ENCODE measurements at places on chromosomes 4 and X.

- no peak for DNase-seq
Observed at GRCh38 chrX:129846716-129847115, 3.0 kb upstream of the ZDHHC9 start.

DNA sequence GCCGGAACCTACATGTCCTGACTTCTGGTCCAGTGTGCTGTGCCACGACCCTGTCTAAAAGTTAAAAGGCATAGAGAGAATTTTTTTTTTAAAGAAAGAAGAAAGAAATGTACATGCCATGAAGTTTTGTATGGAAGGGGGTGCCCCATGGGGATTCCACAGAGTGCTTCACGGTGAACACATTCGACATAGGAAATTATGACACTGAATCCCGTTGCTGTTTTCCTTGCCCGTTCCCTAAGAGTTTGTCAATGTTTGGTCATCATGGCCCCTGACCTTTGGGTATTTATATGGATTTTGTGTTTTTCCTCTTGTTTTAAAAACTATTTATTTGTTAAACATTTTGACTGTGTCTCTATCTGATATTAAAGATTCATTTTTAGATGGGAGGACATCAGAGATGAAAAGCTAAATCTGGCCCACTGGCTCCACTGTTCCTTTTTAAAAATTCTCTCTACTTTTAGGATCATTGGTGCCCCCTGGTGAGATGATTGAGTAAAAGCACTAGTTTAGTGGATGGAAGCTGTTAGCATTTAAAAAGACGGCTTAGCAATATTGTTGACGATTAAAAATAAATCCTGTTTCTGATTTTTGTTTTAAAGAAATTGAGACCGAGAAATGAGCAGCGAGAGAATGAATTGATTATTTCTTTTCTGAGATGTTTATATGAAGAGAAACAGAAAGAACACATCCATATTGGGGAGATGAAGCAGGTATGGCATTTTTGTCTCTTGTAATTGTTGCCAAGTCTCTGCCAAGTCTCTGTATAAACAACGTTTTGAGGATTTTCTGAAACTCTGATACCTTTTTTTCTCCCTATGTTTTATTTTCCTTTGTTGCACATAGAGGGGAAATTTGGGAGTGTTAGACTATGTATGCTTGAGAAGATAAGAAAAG is 75.0 kb downstream of the PTTG2 start:
- DNase-seq, result peak; percentile 23

GRCh38 chr4:150310159-150310895 is 232.1 kb downstream of the DCLK2 start:
- no peak for DNase-seq

- no peak for DNase-seq
Observed at GRCh38 chr4:82500435-82501153, 61.2 kb downstream of the TMEM150C start.

GRCh38 chr4:145618210-145618931 is 814 bp upstream of the MMAA start:
- peak; percentile 3 for DNase-seq

DNA sequence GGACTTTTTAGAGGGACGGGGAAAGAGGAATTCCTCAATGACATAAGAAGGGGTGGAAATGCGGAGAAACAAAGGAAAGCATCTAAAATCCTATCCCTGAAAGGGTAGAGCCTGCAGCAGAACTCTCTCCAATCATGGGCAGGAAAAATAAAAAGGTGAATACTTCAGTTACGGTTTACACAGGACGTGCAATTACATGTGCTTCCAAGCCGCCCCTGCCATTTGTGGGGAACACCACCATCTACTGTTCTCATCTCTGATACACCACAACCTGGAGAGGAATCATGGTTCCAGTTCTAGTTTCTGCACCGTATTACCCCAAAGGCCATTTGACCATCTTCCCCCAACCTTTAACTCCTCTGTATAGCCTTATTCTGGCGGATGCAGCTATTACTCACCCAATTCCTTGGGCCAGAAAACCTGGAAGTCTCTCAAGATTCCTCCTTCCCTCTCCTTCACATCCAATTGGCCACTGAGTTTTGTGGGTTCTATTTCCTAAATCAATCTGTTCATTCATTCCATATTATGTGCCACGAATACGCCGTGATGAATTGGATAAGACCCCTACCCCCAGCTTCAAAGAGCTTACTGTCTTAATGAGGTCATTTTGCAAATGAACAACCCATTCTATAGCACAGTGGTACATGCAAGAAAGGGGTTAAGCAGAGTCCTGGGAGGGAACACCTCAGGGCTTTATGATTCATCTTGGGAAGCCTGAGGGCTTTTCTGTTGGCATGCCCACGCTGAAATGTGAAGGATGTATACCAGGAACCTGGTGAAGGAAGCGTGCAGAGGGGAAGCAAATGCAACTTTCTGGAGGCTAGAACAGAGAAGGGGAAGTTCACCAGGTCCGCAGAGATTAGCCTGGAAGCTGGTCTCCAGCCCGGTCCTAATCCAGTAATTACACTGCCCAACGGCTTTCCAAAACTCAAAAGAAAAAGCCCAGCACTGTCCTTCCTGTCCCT is 1.4 kb upstream of the MSL3 start:
- no peak for DNase-seq

DNA sequence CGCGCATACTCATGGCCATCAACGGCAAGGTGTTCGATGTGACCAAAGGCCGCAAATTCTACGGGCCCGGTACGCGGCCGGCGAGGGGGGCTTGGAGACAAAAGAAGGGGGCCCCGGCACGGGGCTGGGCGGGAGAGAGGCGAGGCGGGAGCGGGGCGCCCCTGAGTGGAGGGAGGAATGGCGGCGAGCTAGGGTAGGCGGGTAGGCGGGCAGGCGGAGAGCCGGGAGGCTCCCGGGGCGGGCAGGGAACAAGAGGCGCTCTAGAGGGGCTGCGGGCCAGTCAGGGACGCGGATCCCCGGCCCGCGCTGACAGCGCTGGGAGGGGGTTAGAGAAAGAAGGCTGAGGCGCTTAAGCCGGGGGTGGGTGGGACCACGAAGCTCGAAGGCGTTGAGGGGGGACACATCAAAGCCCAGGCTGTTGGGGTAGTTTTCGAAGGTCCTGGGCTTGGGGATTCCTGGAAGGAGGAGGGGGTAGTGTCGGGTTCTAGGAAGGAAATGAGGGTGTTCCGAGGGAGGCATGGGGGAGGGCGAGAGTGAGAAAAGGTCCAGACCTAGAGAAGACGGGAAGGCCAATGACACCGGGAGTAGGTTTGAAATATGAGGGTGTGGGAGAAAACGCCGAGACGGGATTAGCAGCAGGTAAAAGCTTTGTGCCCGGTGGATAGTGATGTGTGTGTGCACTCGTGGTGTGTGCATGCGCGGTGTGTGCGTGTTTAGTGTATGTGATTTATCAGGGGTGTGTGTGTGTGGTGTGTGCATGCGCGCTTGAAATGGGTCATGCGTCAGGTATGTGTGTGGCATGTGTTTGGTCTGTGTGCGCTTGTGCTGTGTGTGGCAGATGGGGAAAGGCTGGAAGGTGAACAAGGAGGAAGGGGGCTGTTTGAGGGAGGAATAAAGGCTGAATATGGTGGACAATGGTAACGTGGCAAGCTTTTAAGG is 807 bp downstream of the PGRMC1 start:
- DNase-seq, result peak; percentile 7

- DNase-seq, result no peak
Observed at GRCh38 chrX:1361910-1362309, 25.3 kb downstream of the IL3RA start.

DNA sequence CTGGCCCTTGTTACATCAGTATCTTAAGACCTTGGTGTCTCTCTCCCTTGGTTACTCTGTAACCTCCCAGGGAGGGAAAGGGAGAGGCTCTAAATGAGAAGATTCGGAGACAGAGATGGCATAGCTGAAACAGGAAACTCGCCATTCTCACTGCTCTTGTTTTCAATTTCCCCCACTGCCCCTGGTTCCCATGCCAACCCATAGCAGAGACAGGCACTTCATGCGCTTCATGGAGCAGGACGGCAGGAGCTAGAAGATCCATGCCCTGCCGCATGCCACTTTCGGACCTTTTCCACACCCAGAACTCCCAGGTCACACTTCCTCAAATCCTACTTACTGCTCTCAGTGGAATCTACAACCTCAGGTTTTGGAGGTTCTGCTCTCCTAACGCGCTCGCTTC is 3.1 kb downstream of the ZMYM3 start:
- DNase-seq, result no peak

All from T follicular helper cell (primary cell).